ENCODE measurements at places on chromosomes 12 and 14.

DNA sequence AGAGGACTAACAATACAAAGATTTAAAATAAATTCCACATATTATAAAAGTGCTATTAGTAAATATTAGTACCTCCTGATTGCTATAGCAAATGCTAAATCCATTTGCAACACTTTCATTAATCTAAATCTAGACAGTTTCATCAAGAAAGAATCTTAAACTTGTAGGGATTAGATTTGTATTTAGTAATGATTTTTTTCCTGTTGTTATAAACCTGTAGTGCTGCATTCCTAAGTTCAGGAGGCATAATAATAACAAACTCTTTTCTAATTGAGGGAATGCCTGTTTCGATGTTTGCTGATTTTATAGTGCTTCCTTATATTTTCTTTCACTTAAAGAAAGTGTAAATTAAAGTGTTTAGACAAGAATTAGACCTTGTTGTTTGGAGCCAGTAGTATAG is 166.1 kb downstream of the FOXA1 start:
- no peak for DNase-seq

DNA sequence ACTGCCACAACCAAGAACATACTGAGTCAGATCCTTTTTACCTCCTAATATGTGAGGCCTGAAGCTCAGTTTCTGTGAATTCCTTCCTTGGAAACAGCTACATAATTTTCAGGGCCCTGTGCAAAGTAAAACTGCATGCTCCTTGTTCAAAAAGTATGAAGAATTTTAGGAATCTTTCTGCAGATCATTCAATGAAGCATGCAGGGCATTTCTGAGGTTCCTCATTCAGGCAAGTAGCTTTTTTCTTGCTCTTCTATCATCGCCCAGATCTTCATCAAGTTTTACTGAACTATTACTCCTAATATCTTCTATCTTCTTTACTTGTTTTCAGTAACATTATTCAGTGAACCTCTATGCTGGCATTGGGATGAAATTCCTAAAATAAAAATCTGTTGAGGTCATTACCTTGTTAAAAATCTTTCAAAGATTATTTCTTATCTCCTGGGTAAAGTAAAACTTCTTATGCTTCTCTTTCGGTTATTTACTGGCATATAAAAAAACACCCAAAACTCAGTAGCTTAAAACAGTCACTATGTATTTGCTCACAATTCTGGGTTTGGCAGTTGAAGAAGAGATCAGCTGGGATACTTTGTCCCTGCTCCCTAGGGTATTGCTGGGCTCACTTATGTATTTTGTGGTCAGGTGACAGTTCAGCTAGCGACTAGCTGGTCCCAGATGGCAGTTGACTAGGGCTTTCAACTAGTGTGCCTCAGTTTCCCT is 42.6 kb upstream of the KRR1 start:
- DNase-seq: no peak

DNA sequence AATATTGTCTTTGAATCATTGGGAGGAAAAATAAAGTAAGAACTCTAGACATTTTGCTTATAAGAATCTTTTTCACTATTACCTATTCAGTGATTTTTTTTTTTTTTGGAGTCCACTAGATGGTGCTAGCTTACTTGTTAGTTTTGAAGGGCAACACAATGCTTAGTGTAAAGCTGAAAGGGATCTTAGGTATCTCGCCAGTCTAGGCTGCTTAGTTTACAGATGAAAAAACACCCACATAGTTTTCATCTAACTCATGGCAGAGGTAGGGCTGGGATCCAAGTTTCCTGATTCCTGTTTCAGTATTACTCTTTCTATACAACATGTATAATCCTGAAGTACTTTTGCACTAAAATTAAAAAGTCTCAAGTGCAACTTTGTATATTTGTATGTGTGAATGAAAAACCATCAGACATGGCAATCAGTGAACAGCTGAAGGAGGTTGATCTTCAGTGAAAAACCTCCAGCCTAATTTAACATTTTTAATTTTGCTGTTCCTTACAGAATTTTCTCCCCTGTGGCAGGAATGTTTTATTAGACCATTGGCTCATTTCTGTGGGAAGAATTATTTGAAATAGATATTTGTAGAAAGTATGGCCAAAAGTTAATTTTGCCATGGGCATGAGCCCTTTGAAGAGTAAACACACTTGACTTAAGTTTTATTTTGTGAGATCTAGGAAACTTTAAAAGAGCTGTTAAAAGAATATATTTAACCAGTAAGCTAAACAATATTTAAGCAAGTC is 40.7 kb downstream of the LRRIQ1 start:
- DNase-seq: peak; percentile 59

GRCh38 chr12:114414031-114414865 is 8.3 kb upstream of the TBX5 start:
- no peak for DNase-seq

DNA sequence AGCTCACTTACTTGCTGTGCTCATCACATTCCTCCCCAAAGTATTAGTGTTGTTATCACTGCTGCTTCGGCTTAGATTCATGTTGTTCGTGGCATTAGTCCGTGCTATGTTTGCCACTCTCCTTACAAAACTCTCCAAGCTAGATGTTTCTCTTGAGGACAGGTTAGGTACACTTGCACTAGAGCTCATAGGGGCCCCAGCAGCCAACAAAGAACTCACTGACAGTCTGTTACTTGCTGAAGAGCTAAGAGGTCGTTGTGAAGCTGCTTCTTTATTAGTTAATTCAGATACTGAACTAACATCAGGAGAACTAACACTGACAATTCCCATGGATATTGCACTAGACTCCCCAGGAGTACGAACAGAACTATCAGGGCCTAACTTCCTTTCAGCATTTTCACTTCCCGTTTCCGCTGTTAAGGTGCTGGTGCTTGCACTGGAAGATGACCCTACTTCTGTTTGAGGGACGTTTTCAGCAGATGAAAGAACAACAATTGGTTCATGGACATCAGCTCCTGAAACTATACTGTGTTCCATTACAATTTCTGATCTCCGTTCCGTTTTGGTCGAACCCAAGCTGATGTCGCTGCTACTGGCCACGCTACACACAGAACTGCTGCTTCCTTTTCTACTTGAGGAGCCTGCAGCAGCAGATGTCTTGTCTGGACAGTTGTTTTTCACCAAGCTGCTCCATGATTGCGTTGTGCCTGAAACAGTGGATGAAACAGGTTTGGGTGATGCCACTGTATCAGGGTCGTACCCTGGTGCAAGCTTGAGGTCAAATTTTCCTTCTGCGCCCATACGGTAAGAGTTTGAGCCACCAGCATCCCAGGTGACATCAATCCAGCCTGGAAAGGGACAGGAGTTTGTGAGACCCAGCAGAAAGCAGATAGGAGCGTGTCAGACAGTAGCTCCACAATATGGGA is 78.7 kb downstream of the HECTD1 start:
- no peak for DNase-seq

- no peak for DNase-seq
Observed at GRCh38 chr14:103749452-103749851, 33.8 kb downstream of the ZFYVE21 start.

GRCh38 chr12:70692681-70693288 is 55.6 kb upstream of the PTPRB start:
- no peak for DNase-seq

DNA sequence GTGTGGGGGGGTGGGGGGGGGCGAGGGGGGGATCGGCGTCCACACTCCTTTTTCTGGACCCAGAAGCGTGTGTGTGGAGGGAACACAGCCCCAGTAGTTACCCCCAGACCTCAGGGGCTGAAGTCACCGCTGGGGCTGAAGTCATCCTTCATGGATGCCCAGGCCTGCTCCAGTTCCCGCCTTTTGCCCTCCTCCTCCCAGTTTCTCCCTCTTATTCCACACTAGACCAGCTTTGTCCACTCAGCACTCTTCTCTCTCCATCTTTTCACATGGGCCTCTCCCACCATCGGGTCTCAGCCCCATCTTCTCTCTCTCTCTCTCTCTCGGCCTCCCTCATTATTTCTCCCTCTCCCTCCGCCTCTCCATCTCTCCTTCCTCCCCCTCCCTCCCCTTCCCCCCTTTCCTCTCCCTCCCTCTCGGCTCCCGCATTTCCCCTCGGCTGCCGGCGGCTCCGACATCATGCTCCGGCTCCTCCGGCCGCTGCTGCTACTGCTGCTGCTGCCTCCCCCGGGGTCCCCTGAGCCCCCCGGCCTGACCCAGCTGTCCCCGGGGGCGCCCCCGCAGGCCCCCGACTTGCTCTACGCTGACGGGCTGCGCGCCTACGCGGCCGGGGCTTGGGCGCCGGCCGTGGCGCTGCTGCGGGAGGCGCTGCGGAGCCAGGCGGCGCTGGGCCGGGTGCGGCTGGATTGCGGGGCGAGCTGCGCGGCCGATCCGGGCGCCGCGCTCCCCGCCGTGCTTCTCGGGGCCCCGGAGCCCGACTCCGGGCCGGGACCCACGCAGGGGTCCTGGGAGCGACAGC is at the start of gene P3H3:
P3H3 (plus strand) TSS at position 426 of the 799 bp plus-strand sequence; CDS start at position 460, 34 bp downstream.
- peak; percentile 53 for DNase-seq

- no peak for DNase-seq
Observed at GRCh38 chr12:113091506-113091905, 35.0 kb downstream of the DTX1 start.

DNA sequence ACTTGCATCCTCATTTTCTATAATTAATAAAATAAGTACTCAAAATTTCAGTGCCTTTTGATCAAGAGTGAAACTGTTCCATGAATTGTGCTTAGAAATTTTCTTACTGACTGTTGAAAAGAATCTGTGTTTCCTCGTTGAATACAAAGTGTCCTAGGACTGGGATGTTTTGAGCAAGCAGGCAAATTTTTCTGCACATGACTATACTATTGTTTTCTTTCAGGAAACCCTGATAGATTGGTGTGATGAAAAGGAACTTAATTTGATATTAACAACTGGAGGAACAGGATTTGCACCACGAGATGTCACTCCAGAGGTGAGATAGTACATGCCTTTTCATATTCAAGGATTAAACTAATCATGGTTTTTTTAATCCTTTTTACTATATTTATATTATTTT is 316.3 kb downstream of the GPHN start:
- DNase-seq: no peak

- DNase-seq: no peak
Observed at GRCh38 chr12:131142891-131143657, 189.4 kb downstream of the ADGRD1 start.

DNA sequence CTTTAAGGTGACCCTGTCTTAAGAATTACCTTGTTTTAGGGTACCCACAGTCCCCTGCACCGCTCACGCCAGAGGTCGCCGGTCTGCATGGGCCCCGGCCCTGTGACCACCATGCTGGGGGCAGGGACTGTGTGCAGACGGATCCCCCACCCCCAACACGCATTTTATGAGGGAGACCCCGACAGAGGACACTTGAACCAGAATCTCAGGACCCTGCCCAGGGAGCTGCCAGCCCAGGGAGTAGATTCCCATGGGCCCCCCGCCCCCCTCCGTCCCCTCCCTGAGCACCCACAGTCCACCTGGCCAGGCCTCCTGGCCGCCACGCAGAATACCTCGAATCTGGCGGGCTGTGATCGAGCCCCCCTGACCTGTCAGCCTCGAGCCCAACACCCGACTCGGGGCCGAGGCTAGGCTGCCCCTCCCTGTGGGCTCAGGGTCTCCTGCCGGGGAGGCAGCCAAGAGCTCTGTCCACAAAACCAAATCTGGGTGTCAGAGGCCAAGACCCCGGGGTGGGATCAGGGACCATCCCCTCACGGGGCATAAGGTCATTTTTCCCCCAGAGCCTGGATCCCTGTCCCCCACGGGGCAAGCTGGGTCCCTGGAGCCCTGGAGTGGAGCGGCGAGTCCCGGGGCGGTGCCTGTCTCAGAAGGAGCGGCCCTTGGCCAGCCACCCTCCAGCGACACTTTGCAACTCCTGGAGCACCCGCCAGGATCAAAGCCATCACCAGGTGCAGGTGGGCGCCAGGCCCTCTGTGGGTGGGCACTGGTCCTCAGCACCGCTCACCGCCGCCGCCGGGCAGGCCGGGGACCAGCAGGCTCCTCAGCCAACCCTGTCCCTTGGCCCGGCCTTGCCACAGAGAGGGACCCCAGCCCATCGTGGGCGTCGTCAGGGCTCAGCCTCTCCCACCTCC is 155.8 kb upstream of the PKP2 start:
- DNase-seq: no peak

GRCh38 chr14:73861073-73861472 is 9.4 kb downstream of the PTGR2 start:
- no peak for DNase-seq

GRCh38 chr12:87827638-87828264 is 201.4 kb downstream of the C12orf50 start:
- DNase-seq: peak; percentile 87

GRCh38 chr12:96198965-96199364 is 4.8 kb downstream of the ELK3 start:
- peak; percentile 91 for DNase-seq

- DNase-seq: no peak
Observed at GRCh38 chr12:1848146-1848545, 27.8 kb downstream of the LRTM2 start.

DNA sequence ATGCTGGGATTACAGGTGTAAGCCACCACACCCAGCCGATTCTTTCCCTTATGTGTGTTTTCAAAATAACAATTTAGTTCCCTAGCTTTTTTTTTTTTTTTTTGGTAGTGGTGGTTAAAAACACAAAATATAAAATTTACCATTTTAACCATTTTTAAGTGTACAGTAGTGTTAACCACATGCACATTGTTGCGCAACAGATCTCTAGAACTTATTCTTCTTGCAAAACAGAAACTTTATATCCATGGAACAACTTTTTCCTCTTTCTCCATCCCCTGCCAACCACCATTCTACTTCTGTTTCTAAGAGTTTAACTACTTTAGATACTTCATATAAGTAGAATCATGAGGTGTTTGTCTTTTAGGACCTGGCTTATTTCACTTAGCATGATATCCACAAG is 1.1 kb upstream of the NDUFA12 start:
- DNase-seq: no peak

GRCh38 chr12:125604976-125605375 is 539.7 kb downstream of the AACS start:
- no peak for DNase-seq
